ENCODE measurements at places on chromosomes 6 and 20. TPM values are rescaled to one million over a fixed set of nuclear protein-coding genes. Genes with fewer than 3 reads are reported as not detected.

The RIMS1 gene
- not detected for total RNA-seq

The WFDC10B gene
- total RNA-seq = not detected

The RAD21L1 gene
- not detected for total RNA-seq

The SLCO4A1 gene
- 10.3 TPM for total RNA-seq

The SLC35B3 gene
- 7.2 TPM for total RNA-seq

The OR2H1 gene
- not detected for total RNA-seq

The TRIM15 gene
- not detected for total RNA-seq

The RNF182 gene
- total RNA-seq = 3.5 TPM

The SYCP2 gene
- 0.29 TPM for total RNA-seq

The BAG2 gene
- total RNA-seq = 6.7 TPM

The KCNS1 gene
- total RNA-seq = not detected

The AGPAT1 gene
- 43.6 TPM for total RNA-seq

Measured in A549 treated with dexamethasone at 1 μM for 4 hours (cell line).